Colonic mucosa (tissue), 4 donors: ENCODE measurements at places on chromosomes 7 and 10.

DNA sequence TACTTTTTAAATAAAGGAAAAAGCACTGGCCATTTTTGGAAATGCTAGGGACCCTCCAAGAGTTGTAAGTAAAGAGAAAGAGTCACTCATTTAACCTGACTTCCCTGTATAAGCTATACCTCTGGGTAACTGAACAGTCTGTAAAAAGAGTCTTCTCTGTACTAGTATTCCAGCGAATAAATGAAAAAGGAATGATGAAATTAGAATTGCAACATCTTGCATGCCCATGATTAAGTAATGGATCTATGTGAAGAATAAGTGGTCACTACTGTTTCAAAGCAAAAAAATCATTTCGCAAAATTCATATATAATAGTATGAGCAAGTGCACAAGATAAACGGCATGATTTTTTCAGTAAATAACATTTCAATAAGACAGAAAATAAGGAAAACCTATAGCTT, 116.8 kb downstream of the ZFAND4 start:
- DNase-seq: no peak

GRCh38 chr7:128163473-128163872, 77.6 kb upstream of the LEP start:
- DNase-seq: no peak

GRCh38 chr10:422241-422640, 267.2 kb downstream of the DIP2C start:
- no peak for DNase-seq

DNA sequence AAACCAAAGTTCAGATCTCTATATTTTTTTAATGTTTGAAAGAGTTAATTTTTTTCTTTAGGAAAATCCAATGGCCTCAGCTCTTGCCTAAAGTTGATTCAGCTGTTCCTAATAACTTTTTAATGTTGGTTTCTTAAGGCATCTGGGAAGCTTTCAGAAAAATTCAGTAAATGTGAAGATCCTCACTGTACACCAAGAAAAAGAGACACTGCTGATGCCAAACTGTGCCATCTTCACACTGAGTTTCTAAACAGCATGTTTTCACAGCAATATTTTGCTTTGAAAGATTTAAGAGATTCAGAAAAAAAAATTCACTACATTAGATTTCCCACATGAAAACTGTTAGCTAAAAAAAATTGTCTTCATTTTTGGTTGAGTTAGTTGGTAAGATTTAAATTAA, 249.4 kb downstream of the NEBL start:
- no peak for DNase-seq

DNA sequence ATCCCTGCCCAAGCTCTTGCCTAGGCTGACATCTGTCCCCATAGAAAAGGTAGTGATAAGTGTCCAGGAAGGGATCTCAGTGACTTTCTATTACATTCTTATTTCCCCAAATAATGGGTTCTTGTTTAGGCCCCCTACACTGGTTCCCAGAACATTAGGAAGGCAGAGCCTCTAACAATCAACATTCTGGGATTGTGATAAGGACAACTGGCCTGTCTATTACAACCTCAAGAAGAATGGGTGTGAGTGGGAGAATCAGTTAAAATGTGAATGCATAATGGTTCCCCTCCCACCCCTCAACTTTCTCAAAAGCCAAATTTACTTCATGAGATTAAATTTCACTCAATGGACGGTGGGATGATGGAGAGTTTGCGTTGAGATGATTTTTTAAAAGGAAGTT, 6.4 kb upstream of the ANKRD1 start:
- DNase-seq: no peak

GRCh38 chr10:76788452-76788811, 849.2 kb downstream of the KCNMA1 start:
- DNase-seq: no peak

- DNase-seq: no peak
Observed at GRCh38 chr7:47318395-47319182, 263.3 kb downstream of the TNS3 start.

- DNase-seq: no peak
Observed at GRCh38 chr10:45220931-45221330, 94.5 kb downstream of the OR13A1 start.

GRCh38 chr10:71720288-71720687, 710 bp upstream of the C10orf105 start:
- DNase-seq: no peak

DNA sequence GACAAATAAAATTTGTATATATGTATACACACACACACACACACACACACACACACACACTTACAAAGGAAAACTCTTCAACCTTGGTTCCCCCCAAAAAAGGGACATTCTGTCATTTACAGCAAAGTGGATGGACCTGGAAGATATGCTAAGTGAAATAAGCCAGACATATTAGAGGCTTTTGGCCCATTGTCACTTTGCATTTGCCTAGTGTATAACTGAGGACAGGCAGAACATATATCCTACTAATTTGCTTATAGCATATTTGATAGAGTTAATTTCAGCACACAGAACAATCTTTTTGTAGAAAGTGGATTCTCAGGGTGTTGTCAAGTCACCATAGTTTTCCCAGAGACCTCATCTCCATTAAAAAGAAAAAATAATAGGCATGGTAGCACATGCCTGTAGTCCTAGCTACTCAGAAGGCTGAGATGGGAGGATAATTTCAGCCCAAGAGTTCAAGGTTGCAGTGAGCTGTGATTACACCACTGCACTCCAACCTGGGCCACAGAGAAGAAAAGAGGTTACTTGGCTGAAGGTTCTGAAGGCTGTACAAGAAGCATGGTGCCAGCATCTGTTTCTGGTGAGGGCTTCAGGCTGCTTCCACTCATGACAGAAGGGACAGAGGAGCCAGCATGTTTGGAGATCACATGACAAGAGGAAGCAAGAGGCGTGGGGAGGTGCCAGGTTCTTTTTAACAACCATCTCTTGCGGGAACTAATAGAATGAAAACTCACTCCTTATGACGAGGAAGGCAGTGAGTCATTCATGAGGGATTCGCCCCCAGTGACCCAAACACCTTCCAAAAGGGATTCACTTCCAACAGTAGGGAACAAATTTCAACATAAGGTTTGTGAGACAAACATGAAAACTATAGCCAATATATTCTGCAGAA, 135.6 kb downstream of the TMEM168 start:
- no peak for DNase-seq

- DNase-seq: no peak
Observed at GRCh38 chr10:89651916-89652573, 7.0 kb upstream of the PANK1 start.
